ENCODE measurements at places on chromosomes 5 and 9.

GRCh38 chr9:92414566-92414965 lies 9.7 kb downstream of the OMD start:
- no peak for DNase-seq

DNA sequence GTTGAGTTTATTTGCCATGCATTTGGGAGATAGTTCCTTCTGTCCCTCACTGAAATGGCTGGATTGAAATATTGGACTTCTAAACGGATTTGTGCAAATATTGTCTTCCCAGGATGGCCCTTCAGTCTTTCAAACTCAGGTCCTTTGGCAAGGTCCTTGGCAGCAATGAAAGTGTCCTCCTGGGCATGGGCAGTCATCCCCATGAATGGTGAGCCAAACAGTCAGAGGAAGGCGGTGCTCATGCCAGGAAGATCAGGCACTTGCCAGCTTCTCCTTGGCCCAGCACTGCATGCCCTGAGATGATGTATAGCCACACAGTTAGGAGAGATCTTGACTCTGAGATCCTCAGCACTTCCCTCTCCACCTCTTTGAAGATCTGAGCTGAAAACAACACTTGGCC lies 221.4 kb upstream of the KLF4 start:
- DNase-seq, result no peak

DNA sequence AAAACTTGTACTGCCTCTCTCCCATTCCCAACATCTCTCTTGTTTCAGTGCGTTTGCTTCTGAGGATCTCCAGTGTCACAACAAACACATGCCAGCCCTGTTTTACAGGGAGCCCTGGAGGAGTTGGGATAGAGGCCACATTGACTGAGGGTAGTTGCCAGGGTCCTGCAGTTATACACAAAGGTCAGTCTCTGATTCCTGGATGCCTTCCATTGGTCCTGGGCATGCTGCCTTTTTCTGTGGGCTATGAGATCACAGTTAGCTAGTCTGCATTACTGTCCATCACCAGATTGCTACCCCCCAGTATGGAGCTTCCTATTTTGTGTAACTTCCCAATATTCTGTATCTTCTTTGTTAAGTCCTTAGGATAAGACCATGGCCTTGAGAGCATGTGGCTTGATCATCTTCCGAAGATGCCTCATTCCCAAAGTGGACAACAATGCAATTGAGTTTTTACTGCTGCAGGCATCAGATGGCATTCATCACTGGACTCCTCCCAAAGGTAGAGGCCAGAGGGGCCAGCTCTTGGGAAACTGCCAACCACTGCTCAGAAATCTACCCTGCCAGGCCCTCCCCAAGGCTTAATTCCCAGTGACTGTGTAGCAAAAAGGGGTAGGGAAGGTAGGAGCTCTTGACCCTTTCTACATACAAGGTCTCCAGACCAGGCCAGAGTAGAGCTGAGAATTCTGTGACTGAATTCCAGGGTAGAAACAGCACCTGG lies 9.5 kb downstream of the NUDT2 start:
- DNase-seq, result no peak

- DNase-seq, result no peak
Observed at GRCh38 chr9:14433351-14434157, 119.6 kb upstream of the NFIB start.

- no peak for DNase-seq
Observed at GRCh38 chr9:135344915-135345500, 134.6 kb upstream of the PPP1R26 start.

DNA sequence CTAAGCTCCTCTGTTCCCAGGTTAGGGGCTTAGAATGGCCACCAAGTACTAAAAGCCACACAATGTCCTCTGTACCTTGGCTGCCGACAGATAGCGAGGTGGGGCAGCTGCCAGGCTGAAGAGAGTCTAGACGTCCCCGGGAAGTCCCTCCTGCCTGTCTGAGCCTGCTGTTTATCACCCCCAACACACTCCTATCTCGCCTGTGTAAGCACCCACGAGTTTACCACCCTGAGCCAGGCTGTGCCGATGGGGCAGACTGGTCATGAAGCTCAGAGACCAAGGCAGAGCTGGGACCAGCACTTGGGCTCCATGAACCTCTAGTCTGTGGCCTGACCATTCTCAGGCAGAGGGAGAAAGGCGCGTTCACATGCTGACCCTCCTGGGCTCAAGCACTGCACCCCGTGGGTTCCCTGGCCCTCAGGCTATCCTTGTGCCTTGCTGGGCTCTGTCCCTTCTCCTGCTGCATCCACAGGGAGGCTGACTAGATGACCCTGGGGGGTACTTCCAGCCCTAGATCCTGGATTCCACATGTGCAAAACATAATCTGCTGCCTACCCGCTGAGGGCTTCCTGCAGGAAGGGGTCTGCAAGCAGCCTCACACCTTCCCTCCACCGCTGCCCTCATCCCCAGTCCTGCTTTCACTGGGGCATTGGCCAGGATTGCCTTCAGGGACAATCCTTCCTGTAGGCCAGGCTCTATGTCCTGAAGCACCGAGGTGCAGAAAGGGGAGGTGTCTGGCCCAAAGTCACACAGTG lies 18.6 kb upstream of the SLC25A51 start:
- no peak for DNase-seq

GRCh38 chr5:74187757-74188156 lies 452.8 kb downstream of the ENC1 start:
- DNase-seq, result no peak

DNA sequence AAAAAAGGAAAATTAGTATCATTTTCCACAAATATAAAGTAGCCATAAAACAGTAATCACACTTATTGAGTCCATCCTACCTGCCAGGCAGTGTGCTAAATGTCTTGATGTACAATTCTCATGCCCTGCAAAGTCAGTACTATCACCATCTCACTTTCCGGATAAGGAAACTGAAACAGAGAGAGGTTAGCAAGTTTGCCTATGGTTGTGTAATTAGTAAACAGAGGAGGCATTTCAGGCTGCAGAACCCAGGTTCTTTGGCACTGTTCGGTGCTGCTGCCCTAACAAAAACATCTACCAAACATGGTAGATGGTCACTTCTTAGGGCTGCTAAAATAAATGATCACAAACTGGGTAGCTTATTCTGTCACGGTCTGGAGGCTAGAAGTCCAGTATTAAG lies 22.6 kb downstream of the PLAC8L1 start:
- DNase-seq, result no peak

DNA sequence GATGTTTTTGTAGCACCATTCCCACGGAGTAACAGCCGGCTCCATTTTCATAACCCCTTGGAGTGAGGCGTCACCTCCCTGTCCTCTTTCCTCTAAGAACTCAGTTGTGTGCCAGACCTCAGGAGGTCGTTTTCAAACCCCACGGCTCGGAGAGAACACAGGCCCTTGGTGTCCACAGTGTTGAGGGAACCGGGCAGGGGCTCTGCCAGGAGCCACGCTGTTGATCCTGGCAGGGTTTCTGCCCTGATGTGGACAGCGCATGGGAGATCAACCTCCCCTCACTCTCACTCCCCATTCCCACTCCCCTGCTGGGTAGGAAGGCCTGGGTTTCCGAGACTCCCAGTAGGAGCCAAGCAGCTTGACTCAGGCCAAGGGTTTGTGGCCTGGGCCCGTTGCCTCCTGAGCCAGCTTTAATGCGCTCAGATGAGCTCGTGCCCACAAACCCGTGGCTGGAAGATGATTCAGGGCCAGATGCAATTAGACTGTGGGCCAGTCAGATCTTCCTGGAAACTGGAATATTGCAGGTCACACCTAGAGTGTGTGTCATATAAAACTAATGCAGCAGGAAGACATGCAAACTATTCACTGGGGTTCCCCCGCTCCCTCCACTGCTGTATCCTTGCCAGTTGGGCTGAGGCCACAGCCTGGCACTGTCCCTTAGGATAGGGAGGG lies 133.4 kb downstream of the SLC12A2 start:
- no peak for DNase-seq

DNA sequence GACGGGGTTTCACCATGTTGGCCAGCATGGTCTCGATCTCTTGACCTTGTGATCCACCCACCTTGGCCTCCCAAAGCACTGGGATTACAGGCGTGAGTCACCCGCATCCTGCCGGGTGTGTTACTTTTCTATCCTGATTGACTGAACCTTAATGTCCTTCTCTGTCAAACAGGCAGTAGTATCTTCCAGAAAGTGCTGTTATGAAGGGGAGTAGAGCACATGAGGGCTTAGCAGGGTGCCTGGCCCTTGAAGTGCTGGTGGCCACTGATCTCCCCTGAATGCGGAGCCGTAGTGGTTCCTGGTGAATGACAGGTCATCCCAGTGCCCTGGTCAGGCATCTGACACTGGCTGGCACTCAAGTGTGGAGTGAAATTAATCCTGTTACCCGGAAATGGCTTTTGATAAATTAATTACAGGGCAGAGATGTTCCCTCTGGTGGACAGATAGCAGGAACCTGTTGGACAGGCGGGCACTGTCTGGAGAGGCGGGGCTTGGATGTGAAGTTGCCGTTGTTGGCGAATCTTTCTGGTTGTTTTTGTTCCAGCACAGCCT lies 28.4 kb downstream of the PRRC2B start:
- peak; percentile 16 for DNase-seq

DNA sequence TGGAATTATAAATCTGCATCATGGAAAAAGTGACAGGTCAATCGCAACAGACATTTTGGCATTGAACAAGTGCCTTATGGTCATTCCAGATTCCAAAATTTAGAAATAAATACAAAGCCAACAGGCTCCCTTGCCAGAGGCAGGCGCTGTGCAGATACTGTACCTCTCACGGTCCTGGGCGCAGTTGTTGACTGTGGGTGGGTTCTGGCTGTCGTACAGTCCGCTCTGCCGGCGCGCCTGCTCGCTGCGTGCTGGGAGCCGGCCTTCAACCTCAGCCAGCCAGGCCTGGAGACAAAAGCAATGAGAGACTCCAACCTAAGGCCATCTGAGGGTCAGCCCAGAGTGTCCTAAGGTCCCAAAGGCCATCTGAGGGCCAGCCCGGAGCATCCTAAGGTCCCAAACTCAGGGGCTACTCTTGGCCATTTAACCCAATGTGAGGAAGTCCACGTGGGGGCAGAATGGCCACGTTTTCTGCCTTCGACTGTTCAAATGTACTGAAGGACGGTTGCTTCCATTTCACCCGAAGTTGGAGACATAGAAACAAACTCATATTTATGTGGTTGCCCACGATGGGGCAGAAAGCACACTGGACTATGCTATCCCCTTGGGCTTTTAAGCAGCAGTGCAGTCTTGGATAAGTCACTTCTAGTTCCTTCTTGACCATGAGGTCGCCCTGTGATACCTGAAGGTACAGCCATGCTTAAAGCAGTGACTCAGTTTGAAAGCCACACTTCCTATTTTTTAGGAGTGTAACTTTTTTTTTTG lies 65.2 kb downstream of the USP20 start:
- no peak for DNase-seq

DNA sequence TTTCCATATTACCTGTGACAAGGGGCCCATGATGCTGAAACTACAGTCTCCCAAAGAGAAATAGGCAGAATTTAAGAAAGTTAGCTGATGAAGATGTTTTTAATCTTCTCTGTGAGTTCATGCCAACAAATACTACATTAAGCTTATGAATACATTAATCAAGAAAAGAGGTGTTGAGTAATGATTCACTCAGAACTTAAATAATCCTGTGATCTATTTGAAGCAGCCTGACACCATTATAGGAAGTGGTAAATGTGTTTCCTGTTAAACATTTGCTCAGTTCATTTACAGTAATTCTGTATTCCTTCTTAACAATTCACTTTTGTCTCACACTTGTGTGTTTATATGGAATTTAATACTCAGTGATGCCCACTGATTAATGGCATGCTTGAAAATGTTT lies 75.0 kb upstream of the IZUMO3 start:
- DNase-seq, result no peak

DNA sequence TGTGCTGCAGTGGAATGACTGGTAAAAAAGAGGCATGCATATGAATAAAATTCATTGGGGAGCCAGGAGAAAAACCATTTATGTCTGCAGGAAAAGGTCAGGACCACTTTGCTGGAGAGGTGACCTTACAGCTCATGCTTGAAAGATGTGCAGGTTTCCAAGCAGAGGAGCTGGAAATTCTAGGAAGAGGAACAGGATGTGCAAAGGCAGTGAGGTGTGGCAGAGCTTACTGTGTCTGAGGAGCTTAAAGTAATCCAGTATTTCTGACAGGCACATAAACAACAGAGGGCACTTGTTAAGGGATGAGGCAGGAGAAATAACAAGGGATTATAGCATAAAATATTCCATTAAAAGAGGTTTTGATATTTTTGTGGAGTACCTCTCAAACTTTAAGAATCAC lies 203.2 kb downstream of the CD180 start:
- no peak for DNase-seq

DNA sequence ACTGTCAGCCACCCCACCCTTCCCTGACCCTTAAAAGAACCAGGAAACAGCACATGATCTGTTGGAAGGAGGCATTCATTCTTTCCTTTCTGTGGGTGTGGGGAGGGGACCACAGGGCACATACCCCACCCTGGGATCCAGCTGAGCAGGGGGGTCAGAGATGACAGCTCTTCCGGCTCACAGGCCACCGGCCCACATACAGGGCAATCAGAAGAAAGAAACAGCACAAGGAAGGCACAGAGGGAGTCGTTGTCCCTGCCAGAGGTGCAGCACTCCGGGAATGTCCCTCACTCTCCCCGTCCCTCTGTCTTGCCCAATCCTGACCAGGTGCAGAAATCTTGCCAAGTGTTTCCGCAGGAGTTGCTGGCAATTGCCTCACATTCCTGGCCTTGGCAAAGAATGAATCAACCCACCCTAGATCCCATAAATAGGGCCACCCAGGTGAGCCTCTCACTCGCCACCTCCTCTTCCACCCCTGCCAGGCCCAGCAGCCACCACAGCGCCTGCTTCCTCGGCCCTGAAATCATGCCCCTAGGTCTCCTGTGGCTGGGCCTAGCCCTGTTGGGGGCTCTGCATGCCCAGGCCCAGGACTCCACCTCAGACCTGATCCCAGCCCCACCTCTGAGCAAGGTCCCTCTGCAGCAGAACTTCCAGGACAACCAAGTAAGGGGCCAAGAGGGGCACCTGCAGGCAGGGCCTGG lies at the start of gene LCN2:
Gene LCN2 (plus strand): TSS at position 453 of the 701 bp plus-strand sequence. CDS start 73 bp downstream, at position 526.
- DNase-seq, result no peak

DNA sequence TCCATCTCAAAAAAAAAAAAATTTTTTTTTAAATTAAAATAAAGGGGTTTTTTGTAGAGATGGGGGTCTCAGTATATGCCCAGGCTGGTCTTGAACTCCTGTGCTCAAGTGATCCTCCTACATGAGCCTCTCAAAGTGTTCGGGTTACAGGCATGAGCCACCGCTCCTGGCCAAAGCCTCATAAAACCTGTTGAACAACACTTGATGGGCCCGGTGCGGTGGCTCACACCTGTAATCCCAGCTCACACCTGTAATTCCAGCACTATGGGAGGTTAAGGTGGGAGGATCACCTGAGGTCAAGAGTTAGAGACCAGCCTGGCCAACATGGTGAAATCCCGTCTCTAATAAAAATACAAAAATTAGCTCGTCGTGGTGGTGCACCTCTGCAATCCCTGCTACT lies 7.7 kb upstream of the NPM1 start:
- no peak for DNase-seq

DNA sequence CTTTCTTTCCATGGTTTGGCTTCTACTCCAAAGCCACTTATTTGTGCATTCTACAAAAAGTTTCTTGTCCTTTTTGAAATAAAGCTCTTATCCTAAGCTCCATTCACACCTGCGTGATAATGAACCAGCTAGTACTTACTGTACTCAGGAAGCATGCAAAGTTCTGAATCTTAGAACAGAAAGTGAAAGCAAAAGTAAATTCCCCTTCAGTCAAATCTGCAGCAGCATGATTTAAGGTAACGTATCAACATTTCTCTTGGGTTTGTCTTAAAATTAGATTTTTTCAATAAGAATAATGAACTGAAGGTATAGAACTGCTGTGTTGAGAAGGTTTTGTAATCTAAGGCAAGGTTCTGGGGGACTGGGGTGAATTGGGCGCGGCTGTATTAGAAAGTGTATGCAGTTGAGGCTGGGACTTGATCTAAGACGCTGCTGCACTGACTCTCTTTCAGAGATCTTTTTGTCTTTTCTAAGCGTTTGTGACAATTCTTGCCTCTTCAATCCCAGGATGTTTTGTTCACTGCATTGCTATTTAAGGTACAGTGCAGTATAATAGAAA lies at the start of gene ERAP2:
Gene ERAP2 (plus strand): TSS at position 209 of the 559 bp plus-strand sequence. CDS start 3,186 bp downstream, outside the sequence.
- DNase-seq, result peak; percentile 3

Data from SHP77 (cell line).